ENCODE measurements at places on chromosomes 11 and 22.

- no peak for DNase-seq
Measured at GRCh38 chr11:17185938-17186337, 21.8 kb downstream of the PIK3C2A start.

- no peak for DNase-seq
Measured at GRCh38 chr11:108902027-108902469, 237.2 kb downstream of the DDX10 start.

DNA sequence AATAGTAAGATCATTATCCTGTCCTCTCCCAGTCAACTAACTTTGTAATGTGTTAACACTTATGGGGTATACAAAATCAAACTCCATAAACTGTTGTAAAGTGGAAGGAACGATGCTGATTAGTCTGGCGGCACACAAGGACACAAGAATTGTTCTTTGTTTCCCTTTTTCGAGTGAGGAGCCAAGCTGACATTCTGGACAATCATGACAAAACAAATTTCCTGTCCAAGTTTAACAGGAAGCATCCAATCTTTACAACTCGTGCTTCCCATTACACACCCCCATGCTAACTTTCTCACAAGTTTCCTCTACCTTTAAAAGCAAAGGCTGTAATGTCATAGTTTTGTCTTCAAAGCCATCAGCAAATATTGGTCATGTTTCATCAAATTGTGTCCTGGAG lies 20.4 kb upstream of the LDLRAD3 start:
- no peak for DNase-seq

DNA sequence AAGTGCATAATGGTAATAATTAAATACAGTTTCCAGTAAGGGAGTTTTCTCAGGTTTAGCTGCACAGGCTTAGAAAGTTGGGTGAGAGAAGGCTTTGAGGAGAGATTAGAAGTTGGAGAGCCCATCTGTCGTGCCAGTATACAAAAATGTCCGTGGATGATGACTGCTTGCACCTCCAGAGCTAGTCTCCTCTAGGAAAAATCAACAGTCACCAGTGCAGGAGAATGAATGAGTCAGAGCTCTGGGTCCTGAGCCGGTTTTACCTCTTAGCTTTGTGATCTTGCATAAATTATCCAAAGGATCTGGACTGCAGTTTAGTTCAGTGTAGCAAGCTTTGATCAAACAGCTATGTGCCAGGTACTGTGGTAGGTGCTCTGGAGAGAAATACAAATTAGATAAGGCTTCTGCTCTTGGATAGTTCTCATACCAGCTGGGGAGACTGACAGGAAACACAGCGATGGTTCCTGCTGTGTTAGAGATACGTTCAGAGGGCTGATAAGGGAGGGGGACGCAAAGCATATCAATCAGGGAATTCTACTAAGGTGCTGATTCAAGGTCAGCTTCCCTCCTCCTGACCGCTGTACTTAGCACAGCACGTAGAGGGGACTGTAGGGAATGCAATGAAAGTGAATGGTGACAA lies 125.9 kb downstream of the TEAD1 start:
- no peak for DNase-seq
